ENCODE measurements at places on chromosomes 11 and 22.

DNA sequence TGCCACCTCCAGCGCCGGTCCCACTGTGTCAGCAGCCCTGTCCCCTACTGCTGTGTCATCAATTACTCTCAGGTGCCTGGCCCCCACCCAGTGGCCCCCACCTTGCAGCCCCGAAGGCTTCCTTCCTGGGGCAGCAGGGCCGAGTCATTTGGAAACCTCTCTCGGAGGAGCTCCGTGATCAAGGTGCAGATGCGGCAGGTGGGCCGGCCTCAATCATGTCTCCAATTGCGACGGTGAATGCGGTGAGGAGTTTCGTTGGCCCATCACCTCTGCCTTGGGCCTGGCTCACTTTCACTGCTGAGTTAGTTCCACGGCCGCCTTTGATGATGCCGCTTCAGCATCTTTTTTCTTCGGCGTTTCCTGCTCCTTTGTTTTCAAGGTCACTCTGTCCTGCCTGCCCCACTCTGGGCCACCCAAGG lies 11.3 kb upstream of the CXCR5 start:
- no peak for DNase-seq

DNA sequence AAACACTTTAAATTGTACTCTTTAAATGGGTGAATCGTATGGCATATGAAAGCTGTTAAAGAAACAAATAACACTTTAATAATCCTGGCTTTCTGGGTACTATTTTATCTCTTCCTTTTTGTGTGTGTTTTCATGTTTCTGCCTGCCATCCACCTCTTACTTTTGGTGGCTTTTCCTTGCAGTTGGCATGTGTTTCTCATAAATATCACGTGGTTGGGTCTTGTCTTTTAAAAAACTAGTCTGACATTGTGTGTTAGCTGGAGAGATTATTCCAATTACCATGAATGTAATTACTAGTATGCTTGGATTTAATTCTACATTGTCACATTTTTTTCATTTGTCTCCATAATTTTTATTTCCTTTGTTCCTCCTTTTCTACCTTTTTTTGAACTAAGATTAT lies 262.9 kb upstream of the B3GAT1 start:
- no peak for DNase-seq

- no peak for DNase-seq
Observed at GRCh38 chr11:79498667-79499066, 57.8 kb upstream of the TENM4 start.

- no peak for DNase-seq
Observed at GRCh38 chr22:41458161-41458728, 10.2 kb downstream of the PHF5A start.

DNA sequence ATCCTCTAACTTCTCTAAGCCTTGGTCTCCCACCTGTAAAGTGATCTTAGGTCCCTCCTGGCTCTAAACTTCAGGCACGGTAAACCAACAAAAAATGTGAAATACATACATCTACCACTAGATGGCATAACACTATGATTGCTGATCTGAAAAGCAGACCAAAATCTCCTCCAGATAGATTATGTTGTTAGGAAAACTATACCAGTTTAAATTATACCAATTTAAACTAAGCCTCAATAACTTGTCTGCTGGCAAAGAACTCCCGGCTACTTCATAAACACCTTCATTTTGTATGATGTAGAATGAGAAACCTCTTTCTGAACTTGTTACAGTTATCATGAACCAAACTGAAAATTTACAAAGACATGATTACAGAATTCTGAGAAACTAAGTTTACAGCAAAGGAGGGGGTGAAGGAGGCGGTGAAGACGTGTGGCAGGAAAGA lies 85.9 kb downstream of the SBF2 start:
- DNase-seq, result peak; percentile 52

DNA sequence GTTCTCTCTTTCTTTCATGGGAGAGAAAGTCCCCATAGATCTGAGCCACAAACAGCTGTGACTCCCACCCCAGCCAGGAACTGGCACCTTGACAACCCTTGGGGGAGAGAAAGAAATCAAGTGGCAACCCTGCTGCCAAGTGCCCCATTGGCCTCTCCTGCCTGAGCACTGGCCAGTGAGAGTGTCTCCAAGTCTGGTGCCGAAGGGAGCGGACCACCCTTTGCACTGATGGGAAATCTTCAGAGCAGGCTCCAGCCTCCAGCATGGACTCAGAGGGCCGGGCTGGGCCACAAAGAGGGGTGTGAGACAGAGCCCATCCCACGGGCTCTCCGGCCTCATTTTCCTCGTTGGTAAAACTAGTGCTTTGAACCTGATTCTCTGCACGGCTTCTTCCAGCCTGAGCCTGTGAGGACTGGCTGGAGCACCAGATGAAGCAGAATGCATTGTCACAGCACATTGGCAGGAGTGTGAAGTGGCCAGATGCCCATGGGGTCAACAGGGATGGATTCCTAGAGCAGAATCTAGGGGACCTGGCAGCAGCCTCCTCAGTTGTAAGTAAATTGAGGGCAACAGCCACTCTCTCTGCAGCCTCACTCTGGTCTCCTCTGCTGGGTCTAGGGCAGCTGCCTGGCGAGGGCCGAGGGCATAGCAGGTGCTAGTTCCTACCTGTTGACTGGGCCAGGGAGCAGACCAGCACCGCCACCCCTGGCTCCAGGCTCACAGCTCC lies 81.4 kb downstream of the TRIM29 start:
- no peak for DNase-seq

- no peak for DNase-seq
Observed at GRCh38 chr22:42811459-42811858, 45.6 kb downstream of the ARFGAP3 start.

GRCh38 chr11:385594-386351 lies 8.2 kb upstream of the PKP3 start:
- no peak for DNase-seq

GRCh38 chr11:114279792-114280546 lies 16.2 kb upstream of the NNMT start:
- peak; percentile 49 for DNase-seq

DNA sequence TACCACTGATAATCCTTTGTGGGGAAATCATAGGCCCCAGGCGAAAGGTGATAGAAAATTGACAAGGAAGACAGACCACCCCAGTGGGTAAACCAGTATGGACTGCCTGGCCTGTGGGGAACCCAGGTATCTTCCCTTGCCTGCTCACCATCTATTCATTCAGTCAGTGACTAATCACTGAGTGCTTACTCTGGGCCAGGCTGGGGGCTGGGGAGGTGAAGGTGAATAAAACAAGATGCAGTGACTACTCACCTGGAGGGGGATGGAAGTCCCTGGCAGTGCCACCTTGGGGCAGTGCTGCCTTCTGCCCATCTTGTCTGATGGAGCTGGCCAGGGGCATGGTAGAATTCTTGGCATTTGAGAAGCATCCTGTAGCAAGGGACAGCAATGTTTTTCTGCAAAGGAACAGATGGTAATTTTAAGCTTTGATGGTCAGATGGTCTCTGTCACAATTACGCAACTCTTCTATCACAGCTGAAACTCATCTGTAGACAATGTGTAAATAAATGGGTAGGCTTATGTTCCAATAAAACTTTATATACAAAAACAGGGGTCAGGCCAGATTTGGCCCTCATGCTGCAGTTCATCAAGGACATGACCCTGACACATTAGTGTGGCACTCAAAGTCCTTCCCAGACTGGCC lies 4.6 kb downstream of the ISX start:
- no peak for DNase-seq

DNA sequence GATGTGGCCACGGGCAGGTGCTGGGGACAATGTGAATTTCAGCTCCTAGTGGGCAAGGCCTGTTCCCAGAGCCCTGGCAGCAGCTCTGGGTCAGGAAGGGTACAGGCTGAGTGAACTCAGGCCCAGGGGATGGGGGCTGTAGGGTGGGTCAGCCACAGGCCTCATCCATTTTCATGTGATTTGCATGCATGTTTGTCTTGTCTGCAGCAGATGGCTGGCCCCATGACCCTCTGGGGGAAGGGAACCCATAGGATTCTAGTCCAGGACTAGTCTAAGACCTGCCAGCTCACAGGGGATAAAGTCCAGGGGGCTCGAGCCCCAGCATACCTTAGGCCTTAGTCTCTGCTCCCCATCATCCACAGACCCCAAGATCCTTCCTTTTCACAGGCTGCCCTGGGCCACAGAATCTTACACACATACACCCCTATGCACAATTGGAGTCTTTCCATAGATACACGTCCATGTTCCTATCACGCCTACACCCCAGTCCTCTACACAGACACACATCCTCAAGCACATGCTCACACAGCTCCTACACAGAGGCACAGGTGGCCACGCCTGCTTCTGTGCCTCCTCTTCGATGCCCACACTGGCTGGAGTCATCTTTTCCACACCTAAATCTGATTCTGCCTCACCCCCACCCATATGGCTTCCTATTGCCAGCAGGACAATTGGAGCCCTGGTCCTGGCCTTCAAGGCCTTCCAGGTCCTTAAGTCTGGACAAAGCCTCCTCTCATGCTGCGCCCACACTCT lies 25.7 kb downstream of the PDE2A start:
- DNase-seq, result no peak

GRCh38 chr11:20623252-20623651 lies 23.8 kb downstream of the SLC6A5 start:
- DNase-seq, result no peak

DNA sequence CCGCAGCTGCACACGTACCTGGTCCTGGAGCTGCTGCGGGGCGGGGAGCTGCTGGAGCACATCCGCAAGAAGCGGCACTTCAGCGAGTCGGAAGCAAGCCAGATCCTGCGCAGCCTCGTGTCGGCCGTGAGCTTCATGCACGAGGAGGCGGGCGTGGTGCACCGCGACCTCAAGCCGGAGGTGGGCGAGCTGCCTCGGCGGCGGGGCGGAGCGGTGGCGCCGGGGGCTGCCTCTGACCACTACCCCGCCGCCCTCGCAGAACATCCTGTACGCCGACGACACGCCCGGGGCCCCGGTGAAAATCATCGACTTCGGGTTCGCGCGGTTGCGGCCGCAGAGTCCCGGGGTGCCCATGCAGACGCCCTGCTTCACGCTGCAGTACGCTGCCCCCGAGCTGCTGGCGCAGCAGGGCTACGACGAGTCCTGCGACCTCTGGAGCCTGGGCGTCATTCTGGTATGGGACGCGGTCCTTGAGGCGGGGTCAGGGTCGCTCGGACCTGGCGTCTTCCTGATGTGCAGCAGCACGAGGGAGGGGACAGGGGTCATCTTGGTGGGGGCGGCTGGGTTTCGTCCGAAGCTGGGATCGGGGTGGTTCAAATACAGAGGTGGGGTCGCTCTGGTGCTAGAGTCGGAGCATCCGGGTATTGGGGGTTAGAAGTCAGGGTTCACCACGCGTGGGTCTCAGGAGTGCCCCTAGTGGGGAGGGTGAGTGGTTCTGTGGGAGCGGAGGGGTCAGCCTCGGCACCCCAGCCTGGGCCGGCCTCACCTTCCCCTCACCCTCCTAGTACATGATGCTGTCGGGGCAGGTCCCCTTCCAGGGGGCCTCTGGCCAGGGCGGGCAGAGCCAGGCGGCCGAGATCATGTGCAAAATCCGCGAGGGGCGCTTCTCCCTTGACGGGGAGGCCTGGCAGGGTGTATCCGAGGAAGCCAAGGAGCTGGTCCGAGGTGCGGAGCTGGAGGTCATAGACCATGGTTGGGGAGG lies 10.8 kb downstream of the RPS6KA4 start:
- no peak for DNase-seq

- peak; percentile 90 for DNase-seq
Observed at GRCh38 chr11:32706985-32707741, 87.3 kb downstream of the CCDC73 start.

DNA sequence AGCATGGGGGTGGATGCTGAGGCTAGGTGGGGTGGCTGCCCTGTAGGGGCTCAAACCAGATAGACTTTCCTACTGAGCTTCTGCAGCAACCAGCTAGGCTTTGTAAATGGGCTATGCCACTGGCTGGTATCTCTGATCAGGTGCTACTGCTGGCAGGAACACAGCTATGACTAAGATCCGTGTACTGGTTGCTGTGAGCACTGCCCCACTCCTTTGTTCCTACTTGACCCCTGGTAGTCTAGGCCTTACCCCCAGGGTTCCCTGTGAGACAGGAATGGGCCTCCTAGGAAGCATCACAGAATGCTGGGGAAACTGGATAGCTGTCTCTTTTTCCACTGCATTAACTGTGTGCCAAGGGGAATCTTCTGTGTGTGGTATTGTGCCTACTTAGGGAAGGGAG lies 58.4 kb upstream of the GAB2 start:
- peak; percentile 50 for DNase-seq

GRCh38 chr22:19755145-19755710 lies 5.3 kb upstream of the TBX1 start:
- no peak for DNase-seq

DNA sequence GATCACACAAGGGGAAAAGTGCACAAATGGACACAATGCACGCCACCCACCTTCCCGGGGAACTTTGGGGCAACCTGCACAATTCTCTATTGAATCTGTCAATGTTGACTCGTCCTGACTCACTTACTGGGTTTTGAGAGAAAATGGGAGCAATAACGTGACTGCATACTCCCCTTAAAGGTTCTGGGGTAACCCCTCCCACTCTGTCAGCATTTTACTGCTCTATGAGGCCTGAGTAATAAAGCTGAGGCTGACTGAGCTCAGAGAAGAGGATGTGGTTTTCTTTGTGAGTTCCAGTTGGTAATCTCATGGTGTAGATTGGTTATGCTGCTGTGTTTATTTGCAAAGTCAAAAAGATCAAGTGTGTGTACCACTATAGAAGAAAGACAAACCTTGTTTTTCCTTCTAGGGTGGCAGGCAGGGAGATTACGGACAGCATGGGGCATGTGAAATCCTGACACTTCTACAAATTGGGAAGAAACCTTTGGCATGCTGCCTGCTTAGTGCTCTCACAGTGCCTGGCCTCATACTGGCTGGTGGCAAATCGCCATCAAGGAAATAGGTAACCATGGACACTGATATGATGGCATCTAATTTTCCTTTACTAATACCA lies 16.1 kb upstream of the APOA1 start:
- DNase-seq, result peak; percentile 99

- DNase-seq, result no peak
Observed at GRCh38 chr11:76103460-76103859, 102.8 kb downstream of the WNT11 start.

DNA sequence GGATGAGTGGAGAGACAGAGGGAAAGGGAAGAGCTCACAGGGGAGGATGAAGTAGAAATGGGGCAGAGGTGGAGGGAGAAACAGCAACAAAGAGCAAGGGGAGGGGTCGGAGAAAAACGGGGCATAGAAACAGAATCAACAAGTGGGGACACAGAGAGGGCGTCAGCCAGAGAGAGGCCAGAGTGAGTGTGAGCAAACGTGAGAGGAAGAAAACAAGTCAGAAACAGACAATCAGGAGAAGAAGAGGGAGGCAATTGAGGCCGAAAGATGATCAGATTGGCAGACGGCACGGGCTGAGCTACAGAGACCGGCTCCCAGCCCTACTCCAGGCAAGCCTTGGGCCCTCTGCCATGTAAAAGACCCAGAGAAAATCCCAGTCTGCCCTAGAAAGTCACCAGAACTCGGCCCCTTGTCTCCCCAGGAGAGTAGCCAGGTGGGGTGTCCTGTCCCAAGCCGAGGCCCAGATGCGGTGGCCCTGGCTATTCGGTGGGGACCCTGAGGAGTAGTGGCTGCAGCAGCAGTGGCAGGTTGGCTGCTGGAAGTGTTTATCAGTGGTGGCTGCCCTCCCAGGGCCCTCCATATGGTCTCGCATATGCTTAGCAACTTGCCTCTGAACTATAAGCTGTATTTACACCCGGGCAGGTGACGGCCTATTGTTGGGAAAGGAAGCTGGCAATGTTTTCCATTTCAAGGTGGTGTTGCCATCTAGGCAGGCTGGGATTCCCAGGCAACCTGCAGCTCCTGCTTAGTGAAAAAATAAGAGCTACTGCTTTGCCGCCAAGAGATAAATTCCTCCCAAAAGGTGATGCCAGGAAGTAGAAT lies 14.8 kb upstream of the TSPAN18 start:
- no peak for DNase-seq
